Thoracic aorta (tissue), 2 donors: ENCODE measurements at places on chromosomes 3 and 15. TPM values are rescaled to one million over a fixed set of nuclear protein-coding genes. Genes with fewer than 3 reads are reported as not detected.

GRCh38 chr15:66798426-66799061 lies 96.5 kb downstream of the SMAD6 start:
- DNase-seq = no peak

DNA sequence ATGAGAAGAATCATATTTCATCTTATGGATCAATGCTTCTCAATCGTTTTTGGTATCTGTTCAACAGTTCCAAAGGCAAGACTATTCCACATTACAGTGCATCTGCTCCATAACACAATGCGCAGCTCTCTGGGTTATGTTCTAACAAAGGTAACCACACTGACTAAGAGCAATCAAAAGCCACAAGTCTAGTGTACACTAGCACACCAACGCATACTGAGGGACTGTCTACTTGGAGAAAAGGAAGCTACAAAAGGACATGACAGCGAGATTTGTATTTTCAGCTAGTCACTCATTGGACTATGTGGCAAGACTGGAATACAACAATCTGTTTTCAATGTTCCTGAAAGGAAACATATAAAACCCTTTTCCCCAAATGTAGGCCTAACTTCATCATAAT lies 35.8 kb downstream of the SETD2 start:
- no peak for DNase-seq

- no peak for DNase-seq
Observed at GRCh38 chr15:25734680-25735355, 128.3 kb downstream of the ATP10A start.

GRCh38 chr3:165643425-165643824 lies 193.8 kb downstream of the BCHE start:
- DNase-seq = no peak

The RBPMS2 gene
- total RNA-seq = not detected

DNA sequence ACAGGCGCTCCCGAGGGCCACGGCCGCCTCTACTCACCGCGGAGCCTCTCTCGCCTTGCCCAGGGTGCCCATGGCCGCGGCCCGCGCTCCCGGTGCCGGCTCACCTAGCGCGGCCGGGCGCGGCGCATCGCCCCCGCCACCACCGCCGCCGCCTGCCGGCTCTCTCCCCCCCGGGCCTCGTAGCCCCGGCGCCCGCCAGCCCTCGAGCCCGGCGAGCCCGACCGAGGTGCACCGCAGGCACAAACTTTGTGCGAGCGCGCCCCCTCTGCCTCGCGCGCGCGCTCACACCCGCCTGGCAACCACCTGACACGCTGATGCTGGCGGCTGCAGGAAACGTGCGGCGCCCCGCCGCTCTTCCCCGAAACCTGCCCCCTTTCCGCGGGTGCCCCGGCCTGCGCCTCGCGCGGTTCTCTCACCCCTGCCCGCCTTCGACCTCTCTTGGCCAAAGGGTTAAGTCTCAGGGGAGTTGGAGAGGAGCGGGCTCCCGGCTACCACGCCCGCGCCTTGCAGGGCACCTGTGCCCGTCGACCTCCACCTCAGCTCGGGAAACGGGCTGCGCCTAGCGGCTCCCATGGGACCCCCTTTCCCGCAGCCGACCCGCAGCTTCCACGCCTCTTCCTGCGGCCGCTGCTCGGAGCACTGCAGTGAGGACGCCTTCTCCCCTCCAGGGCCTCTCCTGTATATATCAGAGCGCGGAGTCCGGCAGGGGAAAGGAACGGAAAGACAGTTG lies at the start of gene RASGRP1:
Gene RASGRP1, minus strand, starts transcription at position 258 of the 730 bp plus-strand sequence. Its CDS starts 186 bp downstream, at position 72.
- no peak for DNase-seq

- no peak for DNase-seq
Observed at GRCh38 chr3:195139091-195139875, 131.7 kb downstream of the XXYLT1 start.

- no peak for DNase-seq
Observed at GRCh38 chr15:81948222-81948621, 97.6 kb downstream of the MEX3B start.

GRCh38 chr3:37862219-37862902 lies 681 bp downstream of the CTDSPL start:
- no peak for DNase-seq

DNA sequence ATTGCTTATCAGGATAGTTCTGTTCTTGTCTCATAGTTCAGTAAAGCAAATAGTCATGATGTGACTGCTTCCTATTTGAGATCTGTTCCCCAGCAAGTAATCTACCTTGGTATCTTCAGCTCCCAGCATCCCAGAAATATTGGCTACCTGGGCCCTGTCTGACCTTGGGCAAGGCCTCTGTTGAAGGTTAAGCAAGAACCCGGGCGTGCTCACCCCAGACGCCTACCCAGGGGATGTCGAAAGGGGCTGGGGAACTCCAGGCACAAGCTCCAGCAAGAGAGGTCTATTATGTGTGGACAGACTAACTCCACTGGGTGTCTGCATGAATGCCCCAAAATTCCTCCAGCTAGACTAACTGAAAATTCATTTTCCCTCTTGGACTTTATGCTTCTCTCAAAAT lies 37.3 kb upstream of the IGF1R start:
- DNase-seq = no peak

- DNase-seq = no peak
Observed at GRCh38 chr3:13132731-13133410, 59.6 kb upstream of the IQSEC1 start.

GRCh38 chr3:158121295-158121694 lies 11.4 kb downstream of the RSRC1 start:
- no peak for DNase-seq

The IGSF10 gene
- 5.3 TPM for total RNA-seq

- no peak for DNase-seq
Observed at GRCh38 chr3:14477311-14477935, 62.7 kb downstream of the GRIP2 start.

DNA sequence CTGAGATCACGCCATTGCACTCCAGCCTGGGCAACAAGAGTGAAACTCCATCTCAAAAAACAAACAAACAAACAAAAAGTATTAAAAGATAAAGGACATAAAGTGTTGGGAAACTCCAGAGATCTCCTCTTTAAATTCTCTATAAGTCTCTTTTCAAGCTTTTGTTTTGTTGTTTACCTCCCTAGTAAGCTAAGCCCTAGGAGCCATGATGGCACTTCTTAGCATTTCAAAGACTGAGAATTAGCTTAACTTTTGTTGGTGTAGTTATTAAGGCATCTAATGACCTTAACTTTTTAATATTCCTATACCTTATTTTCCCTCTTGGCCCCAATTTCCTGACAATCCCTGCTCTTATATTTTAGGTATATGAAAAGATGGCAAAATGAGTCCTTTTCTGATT lies 157.3 kb downstream of the ZNF609 start:
- DNase-seq = no peak

The IL5RA gene
- total RNA-seq = 1.8 TPM
